GDM1 (cell line): ENCODE measurements at places on chromosomes 11 and 22.

DNA sequence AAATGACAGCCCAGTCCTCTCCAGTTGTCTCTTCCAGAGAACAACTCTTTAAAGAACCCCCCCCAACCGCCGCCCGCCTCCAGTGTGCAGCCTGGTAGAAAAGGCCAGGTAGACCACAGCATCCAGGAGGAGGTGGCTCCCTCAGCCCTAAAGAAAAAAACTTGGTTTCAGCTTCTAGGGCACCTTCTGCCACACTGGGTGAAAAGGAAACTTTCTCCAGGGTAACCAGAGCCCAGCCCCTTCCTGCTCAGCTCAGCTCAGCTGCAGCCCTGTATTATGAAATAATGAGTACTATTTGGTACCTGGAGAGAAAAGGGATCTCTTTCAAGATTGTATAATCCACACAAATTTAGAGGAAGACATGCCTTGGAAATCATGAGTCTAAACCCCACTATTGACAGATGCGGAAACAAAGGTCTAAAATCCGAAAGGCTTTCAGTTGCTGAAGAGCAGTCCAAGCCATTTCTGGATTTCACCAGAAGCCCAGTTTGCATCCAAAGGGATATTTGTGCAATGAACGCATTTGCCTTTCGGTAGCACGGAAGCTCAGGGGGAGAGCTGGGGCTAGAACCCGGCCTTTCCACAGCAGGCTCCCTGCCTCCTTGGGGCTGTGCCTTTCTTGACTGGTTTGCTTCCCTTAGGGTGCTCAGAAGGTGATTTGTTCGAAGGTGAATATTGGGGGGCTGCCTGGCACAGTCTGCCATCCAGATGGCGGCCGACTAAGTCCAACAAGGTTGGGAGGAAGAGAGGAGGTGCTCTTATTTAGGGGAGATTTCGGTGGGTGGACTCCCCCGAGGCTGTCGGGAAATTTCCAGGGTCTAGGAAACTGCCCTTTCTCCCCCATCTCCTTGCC lies 3.3 kb downstream of the FXYD6 start:
- no peak for DNase-seq

- DNase-seq, result no peak
Observed at GRCh38 chr11:114346709-114347141, 50.5 kb downstream of the NNMT start.

GRCh38 chr22:40053460-40053859 lies 58.7 kb downstream of the FAM83F start:
- no peak for DNase-seq

DNA sequence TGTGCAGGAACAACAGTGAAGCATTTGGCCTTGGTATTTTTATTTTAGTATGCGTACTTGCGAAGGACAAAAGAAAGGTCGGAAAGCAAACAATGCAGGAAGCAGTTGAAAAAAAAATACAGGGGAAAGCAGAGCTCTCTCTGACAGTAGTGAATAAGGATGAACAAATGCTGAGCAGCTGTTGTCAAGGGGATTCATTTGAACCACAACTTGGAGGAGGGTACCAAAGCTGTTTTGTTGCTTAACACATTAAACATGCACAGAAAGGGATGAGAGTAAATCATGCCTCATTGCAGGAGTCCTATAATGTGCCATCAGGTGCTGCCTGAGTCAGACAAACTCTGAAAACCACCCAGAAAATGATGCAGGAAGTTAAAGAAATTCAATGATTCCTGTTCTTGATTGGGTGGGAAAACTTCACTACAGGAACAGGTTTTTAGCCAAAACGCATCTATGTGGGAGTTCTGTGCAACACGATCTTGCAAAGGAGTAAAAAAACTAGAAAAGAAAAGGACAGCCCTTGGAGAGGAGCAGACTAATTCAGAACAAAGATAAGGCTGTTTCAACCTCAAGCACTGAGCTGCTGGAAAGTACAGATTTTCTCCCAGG lies 2113.5 kb downstream of the LRRC4C start:
- DNase-seq, result no peak

GRCh38 chr22:47783433-47784366 lies 1021.2 kb downstream of the TBC1D22A start:
- DNase-seq, result no peak

- no peak for DNase-seq
Observed at GRCh38 chr11:47254386-47254785, 3.4 kb upstream of the NR1H3 start.

DNA sequence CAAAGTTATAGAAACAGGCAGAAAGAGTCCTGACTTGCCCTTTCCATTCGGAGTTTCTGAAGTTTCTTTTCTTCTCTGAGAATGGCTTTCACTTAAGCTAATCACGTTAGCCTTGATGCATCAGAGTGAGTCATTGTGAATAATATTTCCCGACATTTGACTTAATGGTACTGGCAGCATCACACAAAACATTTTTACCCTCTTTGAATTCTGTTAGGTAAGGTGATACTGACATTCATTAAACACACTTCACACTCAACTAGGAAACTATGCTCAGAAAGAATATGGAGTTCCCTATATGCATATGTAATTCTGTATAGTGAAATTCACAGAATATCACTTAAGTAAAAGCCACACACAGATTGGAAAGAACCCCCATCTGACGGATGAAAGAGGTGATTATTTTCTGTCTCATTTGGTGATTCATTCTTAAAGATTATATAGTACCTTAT lies 120.8 kb upstream of the ARHGAP20 start:
- DNase-seq, result no peak

- no peak for DNase-seq
Observed at GRCh38 chr22:36660931-36661330, 42.6 kb downstream of the CACNG2 start.

- no peak for DNase-seq
Observed at GRCh38 chr11:299951-300735, 817 bp upstream of the IFITM5 start.

DNA sequence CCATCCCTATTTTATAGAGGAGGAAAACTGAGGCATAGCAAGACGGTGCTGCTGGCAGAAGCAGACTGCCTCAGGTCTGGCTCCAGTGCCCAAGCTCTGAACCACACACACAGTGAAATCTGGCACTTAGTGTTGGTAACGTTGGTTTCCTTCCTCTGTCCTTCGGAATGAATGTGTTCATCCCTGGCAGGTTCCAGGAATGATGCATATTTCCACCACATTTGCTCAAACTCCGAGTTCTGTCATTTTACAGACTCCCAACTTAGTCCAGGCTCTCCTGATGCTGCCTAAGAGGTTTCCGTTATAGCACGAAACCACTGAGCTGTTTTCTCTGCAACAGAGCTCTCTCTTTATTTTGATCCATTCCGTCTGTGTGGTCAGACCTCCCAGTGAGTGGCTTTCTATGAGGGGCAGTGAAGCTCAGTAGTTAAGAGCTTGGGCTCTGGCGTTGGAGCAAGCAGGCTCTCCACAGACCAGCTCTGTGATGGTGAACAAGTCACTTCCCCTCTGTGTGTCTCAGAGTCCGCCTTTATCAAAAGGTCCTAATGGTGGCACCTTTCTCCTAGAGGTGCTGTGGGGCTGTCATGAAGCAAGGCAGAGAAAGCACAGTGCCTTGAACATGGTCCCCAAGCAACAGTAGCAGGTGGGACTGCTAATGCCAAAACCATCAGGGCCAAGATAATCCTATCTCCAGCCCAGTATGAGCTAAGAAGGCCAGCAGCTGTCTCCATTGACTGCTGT lies 200.3 kb downstream of the MYO18B start:
- DNase-seq, result no peak

DNA sequence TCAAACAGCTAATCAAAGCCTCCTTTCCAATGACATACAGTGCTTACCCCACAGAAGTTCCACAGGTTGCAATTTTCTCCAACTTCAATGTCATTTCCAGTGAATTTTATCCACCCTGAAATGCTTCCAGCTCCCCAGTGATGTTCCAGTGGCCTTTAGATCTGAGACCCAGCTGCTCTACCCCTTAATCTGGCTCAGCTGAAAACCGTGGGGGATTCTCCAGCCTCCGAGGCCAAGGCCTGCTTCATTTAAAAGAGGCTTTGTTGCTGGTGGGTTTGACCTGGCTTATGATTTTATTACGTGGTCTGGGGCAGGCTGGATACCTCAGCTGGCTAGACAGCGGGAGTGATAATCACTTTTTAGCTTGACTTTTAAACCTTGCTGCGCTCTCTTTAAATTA lies 10.9 kb downstream of the HEPHL1 start:
- no peak for DNase-seq

GRCh38 chr11:93718057-93718563 lies 23.2 kb downstream of the TAF1D start:
- DNase-seq, result peak; percentile 58

- DNase-seq, result no peak
Observed at GRCh38 chr22:43424201-43424600, 12.4 kb downstream of the MPPED1 start.

- DNase-seq, result no peak
Observed at GRCh38 chr22:30459181-30460052, 12.4 kb downstream of the SEC14L3 start.

DNA sequence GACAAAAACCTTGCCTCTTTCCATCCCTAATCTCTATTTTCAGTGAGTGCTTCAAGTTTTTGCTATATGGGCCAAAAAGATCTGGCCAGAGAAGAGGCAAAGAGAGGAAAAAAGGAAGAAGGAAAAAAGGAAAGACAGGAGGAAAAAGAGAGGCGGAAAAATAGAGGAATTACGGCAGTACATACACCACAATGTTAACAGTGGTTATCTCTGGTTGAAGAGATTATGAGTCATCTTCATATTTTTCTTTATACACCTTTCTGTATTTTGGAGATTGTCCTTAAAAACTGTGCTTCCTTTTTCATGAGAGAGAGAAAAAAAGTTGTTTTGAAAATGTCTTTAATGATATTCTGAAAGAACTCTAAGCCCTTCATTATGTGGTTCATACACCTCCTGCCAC lies 133.7 kb downstream of the SBF2 start:
- DNase-seq, result no peak

GRCh38 chr11:63553759-63554158 lies 9.4 kb downstream of the PLAAT2 start:
- DNase-seq, result no peak

DNA sequence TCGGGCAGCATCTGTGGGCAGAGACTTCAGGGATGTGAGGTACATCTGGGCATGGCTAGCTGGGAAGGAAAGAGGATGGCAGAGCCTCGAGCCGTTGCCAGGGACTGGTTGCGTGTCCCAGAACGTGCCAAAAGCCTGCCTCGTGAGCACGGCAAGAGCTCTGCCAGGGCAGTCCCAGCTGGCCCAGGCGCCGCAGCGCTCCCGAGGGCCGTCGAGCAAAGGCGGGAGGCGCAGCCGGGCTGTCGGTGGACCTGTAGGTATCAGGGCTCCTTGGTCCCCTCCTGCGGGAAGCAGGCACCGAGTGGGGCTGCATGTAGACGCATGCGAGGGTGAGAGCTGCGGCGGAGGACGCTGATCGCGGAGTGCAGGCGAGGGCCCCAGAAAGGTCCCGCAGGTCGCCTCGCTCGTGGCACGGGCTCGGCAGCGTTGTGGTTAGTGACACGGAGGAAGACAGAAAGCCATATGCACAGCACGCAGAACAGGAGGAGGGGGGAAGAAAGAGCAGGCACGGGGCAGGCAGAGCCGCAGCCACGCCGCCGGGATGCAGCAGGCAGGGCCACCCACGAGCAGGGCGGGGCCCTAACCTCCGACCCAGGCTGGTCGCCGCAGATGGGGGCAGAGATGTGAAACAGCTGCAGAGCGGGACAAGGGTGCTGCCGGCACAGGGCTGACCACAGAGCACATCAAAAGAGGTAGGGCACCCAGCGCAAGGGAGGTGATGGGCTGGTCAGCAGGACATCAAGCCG lies 18.0 kb downstream of the LSP1 start:
- no peak for DNase-seq

- peak; percentile 63 for DNase-seq
Observed at GRCh38 chr11:61294717-61295595, at the start of gene VWCE. Gene VWCE (minus strand): TSS chr11:61295316. CDS start chr11:61295037, 279 bp downstream.

DNA sequence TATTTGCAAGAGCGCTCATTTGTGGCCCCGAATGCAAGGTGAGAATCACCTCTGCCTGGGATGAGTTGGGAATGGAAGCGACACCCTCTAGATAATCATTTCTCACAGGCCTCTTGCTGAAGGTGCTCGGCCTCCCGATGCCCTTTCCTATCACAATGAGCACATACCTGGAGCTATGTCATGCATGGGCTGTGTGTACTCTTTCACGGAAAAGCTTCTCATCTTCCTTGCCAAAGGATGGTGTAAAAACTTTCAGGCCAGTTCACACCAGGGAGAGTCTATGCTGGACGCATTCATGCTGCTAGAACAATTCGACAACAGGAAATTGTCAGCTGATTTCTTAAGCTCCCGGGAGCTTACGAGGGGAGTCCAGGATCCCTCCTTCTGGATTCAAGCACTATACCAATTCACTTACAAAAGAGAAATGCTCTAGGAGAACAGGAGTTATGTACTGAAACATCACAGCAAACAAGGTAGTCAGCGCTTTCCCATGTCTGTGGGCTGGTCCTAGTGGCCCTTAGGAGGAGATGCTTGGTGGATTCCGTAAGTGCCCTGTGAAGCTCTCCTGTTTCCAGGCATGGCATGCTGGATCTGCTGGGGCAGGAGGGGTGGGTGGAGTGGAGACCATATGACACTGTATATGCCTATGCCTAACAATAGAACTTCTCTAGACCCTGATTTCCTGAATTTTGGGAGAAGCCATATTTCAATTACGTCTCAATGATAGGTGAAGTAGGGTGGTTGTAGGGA lies 53.1 kb upstream of the B3GAT1 start:
- no peak for DNase-seq

GRCh38 chr11:18329196-18329870 lies 7.0 kb downstream of the GTF2H1 start:
- no peak for DNase-seq

DNA sequence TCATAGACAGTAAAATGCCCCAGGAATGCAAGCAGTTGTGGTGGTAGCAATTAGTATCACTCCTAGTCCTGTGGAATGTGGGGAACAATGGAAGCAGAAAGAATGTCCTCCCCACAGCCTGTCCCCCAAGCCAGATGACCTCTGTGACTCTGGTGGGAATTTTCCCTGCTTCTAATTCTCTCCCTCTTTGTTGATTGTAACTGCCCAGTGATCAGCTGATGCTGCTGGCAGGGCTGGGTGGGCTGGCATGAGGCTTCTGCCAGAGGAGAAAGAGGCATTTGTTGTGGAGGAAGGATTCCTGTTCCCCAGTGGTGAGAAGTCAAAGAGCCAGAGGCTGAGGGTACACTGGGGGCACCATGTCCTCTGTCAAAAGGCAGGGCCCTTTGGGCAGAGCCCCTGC lies 116.7 kb upstream of the NCAM1 start:
- no peak for DNase-seq

DNA sequence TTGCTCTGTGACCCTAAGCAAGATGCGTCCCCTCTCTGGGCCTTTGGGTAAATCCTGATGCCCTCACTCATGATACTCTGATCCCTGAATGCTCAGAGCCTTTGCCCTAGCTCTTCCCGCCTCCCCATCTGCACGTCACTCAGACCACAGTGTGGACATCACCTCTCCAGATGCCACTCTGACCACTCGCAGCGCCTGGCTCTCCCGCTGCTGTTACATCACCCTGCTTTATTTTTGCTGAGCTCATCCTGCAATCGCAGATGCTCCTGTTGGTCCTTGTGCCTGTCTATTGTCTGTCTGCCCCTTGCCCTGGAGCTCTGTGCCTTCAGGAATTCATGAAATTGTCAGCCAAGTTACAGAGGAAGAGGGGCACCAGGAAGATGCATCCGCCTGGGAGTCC lies 5.5 kb downstream of the OSM start:
- DNase-seq, result no peak

- DNase-seq, result no peak
Observed at GRCh38 chr11:113549061-113549460, 73.9 kb upstream of the DRD2 start.

- no peak for DNase-seq
Observed at GRCh38 chr11:115439969-115440540, 64.2 kb downstream of the CADM1 start.

- no peak for DNase-seq
Observed at GRCh38 chr11:128963744-128964325, 21.2 kb upstream of the TP53AIP1 start.

- DNase-seq, result no peak
Observed at GRCh38 chr11:131099746-131100145, 183.5 kb upstream of the SNX19 start.
